ENCODE measurements at places on chromosomes 7 and 10. TPM values are rescaled to one million over a fixed set of nuclear protein-coding genes. Genes with fewer than 3 reads are reported as not detected.
A peak's percentile ranks its signal among the peaks of the same experiment; 100 is the strongest.

- peaks cover 31% of the 10 kb centered on the region for H3K27me3 ChIP-seq
- no peak overlapping the region for H3K4me3 ChIP-seq
- H3K4me1 ChIP-seq = no peaks in the 10 kb centered on the region
- DNase-seq = no peak
These were observed 3.8 kb downstream of the GPRIN2 start for GRCh38 chr10:46552526-46553237.

CLDN3 gene
- total RNA-seq = 0.68 TPM

SDK1 gene
- total RNA-seq = 4.2 TPM

- peaks cover 2% of the 10 kb centered on the region for H3K27me3 ChIP-seq
- no peaks in the 10 kb centered on the region for H3K36me3 ChIP-seq
- H3K4me1 ChIP-seq = no peaks in the 10 kb centered on the region
- no peak overlapping the region for H3K27ac ChIP-seq
- no peak overlapping the region for H3K4me3 ChIP-seq
- peak; percentile 6 for DNase-seq
These were observed 43.7 kb downstream of the DNAJB9 start for GRCh38 chr7:108613147-108613948.

DNA sequence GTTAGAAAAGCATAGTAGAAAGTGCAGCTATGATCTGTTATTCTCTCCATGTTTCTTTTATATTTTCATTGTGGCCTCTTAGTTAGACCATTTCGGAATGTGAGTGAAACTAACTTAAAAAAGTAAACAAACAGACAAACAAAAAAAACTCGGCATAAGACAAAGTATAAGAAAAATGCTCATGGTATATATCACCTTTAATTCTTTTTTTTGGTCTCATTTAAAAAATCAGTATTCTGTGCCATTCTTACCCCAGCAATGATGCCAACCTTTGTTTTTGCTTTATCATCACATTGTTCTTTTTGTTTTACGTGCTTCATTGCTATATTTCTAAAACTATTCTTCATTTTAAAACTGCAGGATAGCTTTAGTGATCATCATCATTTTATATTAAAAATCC, 2.8 kb upstream of the TMEM229A start:
- no peak overlapping the region for H3K4me3 ChIP-seq
- DNase-seq = no peak
- H3K27ac ChIP-seq = no peak overlapping the region
- peaks cover 7% of the 10 kb centered on the region for H3K4me1 ChIP-seq
- peaks cover 26% of the 10 kb centered on the region for H3K27me3 ChIP-seq
- no peaks in the 10 kb centered on the region for H3K36me3 ChIP-seq

- DNase-seq = no peak
- no peak overlapping the region for H3K4me3 ChIP-seq
- H3K27me3 ChIP-seq = no peaks in the 10 kb centered on the region
These were observed 73.3 kb downstream of the KIAA1549 start for GRCh38 chr7:138907850-138908249.

FOXI2 gene
- not detected for total RNA-seq

GRCh38 chr10:1498746-1499358, 238.5 kb downstream of the ADARB2 start:
- no peak for DNase-seq
- no peaks in the 10 kb centered on the region for H3K27me3 ChIP-seq
- no peak overlapping the region for H3K4me3 ChIP-seq
- no peak overlapping the region for H3K27ac ChIP-seq

DNA sequence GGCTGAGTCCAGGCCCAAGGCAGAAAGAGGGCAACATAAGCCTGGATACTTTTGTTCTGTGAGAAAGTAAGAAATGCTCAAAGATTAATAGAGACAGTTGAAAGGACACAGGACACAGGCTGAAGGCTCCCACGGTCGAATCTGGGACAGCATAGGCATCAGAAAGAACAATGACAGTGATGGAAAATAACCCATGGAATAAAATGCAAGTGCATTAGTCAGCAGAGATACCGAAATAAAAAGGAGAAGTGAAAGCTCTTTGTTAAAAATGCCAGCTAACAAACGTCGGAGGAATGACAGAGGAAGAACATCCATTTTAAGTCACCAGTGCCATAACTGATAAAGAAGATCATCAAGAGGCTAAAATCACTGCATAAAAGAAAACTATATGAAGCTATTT, 19.6 kb upstream of the AGAP5 start:
- peaks cover 7% of the 10 kb centered on the region for H3K4me1 ChIP-seq
- no peaks in the 10 kb centered on the region for H3K27me3 ChIP-seq
- H3K36me3 ChIP-seq = peaks cover 27% of the 10 kb centered on the region
- no peak for DNase-seq
- no peak overlapping the region for H3K27ac ChIP-seq

- H3K36me3 ChIP-seq = no peaks in the 10 kb centered on the region
- no peak for DNase-seq
- peaks cover 16% of the 10 kb centered on the region for H3K4me1 ChIP-seq
- no peak overlapping the region for H3K4me3 ChIP-seq
- H3K27ac ChIP-seq = no peak overlapping the region
These were observed 120.3 kb upstream of the CACUL1 start for GRCh38 chr10:118875087-118875486.

TFR2 gene
- 0.50 TPM for total RNA-seq
